PC-9 (cell line): ENCODE measurements at places on chromosomes 5 and 9.
A peak's percentile ranks its signal among the peaks of the same experiment; 100 is the strongest.

DNA sequence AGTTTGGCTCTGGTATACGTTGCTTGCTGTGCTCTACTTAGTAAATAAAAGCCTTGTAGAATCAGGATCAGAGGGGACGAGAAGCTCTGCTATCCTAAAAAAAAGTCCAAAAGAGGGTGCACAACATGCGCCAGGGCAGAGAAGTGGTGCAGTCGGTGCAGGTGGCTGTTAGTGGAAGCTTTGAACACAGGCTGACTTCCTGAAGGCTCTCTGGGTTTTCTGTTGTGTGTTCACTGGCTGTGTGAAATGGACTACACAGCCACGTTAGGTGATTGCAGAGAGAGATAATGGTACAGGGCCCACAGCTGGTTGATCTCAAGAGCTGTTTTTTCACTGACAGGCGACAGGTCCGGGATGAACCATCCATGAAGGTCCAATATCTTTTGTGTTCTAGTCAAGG is 167.4 kb downstream of the TMEM167A start:
- no peak for DNase-seq

GRCh38 chr9:136902259-136902821 is 16.0 kb downstream of the TRAF2 start:
- DNase-seq: peak; percentile 84

DNA sequence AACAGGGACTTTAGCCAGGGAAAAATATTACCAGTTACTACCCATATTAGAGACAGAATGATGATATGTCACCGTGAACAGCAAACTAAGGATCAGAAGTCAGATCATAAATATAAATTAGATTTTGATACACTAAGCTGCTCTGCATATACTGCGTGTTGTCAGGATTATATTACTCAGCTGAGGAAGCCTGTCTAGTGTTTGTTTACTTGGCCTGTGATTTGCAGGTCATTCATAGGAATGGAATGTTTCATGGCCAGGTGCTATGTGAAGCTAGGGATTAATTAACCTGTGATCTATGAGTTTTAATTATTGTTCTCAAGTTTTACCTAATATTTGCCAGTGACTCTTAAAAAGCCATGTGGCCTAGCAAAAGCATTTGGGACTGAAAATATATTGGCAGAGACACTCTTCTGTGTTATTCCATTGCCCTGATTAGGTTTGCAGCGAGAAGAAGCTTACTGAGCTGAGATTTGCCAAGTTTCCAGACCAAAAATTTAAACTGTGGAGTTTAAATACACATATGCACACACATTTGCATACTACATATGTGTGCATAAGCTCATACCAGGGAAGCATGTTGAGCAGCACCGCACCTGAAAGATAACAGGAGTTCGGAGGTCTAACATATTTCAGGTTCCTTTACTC is 496.3 kb upstream of the GRIA1 start:
- DNase-seq: no peak

DNA sequence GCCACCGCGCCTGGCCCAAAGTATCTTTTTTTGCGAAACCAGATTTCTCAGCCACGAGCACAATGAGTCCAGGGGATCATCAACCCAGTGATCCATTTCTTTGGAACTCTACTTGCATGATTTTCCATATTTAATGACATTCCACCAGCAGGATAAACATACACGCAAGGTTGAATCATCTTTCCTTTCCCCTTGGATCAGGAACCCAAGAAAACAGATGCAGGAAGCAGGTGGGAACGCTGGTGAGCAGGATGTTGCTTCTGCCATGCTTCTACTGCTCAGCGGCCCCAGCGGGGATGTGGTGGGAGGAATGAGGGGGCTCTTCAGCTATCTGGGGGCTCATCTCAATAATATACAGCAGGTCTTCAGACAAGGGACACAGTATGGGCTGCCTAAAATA is 118.2 kb downstream of the SEC61B start:
- DNase-seq: no peak

- no peak for DNase-seq
These were observed 629.8 kb upstream of the SEMA6A start for GRCh38 chr5:117204404-117204803.

GRCh38 chr5:145723516-145723915 is 111.6 kb downstream of the PRELID2 start:
- no peak for DNase-seq

GRCh38 chr5:14040542-14040941 is 96.1 kb upstream of the DNAH5 start:
- no peak for DNase-seq

DNA sequence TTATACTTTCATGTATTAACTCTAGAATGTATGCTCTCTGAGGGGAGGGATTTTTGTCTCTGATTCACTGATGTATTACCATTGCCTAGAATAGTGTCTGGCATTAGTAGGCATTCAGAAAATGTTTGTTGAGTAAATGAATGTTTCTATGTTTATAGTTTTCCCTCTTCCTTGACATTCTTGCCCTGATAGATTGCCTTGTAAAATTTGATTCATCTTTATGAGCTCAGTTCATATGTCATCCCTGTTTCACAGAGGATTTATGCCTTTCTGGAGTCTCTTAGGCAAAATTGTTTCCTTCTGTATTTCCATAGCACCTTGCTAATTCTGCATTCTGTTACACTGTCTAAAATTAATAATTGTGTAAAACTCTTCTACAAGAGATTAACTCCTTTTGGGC is 72.3 kb downstream of the RASA1 start:
- DNase-seq: no peak

DNA sequence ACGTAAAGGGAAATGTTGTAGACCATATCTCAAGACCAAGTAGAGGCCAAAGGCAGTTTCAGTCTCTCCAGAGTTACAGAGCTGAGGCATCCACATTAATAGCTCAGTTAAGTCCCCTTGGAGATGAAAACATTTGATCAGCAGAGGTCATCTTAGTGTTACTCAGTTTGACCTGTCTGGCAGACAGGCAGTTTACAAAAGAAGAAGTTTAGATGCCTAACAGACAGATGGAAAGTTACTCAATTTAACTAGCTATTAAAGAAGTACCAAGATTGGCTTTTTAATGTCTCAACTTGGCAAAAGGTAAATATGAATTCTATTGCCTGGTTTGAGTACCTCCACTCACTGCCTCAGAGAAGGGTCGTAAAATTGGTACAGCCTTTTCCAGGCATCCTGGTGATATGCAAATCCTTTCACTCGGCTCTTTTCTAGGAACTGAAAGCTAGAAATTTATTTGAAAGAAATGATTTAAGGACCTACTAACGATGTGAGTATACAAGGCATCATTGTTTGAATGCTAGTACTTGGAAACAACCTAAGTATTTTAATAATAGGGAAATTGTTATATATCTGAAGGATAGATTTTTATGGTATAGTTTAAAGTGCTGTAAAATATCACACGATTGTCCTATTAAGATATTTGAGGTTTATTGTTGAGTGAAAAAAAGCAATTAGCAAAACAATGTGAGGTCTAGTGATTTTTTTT is 14.8 kb downstream of the ACO1 start:
- no peak for DNase-seq

DNA sequence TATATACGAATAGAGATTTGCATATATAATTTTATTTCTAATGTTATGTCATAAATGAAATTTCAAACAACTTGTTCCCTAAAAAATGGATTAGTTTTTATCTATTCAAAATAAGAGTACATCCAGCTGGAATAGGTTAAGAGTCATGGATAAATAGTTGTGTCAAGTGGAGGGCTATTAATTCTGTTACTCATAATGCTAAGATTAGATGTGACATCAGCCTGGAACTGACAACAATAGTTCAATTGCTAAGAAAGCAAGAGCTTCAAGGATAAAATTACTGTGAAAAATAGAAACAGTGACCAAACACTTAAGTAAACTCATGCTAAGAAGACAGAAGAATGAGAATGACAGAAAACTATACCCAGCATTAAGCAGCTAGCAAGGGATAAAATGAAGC is 92.2 kb upstream of the CDH9 start:
- DNase-seq: no peak

DNA sequence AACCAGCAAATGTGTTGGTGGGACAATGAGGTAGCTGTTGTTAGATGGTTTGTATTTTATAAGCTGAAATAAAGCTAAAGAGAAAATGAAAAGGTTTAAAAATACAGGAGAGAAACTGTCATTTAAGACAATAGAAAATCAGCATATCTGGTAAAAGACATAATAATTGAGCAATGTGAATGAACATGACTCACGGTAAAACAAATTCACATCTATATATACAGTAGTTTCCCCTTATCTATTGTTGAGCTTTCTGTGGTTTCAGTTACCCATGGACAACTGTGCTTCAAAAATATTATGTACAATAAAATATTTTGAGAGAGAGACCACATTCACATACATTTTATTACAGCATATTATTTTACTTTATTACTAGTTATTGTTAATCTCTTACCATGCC is 1649.8 kb downstream of the EFNA5 start:
- no peak for DNase-seq

DNA sequence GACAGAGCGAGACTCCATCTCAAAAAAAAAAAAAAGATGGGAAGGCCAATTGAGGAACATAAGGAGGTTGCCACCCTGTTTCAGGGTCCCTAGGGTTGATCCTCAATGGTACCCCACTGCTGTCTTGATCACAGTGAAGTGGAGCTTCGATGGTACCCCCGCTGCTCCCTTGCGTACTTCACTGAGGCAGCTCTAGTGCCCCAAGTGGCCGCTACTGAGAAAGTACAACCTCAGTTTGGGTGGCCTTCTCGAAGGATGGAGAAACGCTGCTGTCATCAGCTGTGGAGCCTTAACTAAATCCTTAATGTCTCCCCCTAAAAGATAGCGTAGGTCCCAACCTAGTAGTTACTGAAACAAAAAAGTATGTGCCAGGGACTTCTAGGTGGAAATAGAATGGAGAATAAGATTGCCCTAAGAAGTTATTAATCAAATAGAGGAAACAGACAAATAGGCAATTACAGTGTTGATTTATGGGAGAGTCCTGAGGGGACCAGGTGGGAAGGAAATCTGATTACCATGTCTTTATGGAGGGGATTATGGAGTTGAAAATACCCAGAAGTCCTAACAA is 6.3 kb downstream of the TESK1 start:
- DNase-seq: no peak

GRCh38 chr9:86464242-86464641 is 110.0 kb upstream of the TUT7 start:
- peak; percentile 3 for DNase-seq
